ENCODE measurements at places on chromosomes 1 and 21. TPM values are rescaled to one million over a fixed set of nuclear protein-coding genes. Genes with fewer than 3 reads are reported as not detected.

The HSD3B2 gene
- total RNA-seq: not detected

The C21orf91 gene
- total RNA-seq: 20.0 TPM

The RIMKLA gene
- 5.5 TPM for total RNA-seq

The HCRTR1 gene
- total RNA-seq: not detected

All from GM23338 (cell line).